Activated naive CD4-positive, alpha-beta T cell treated with anti-CD3 and anti-CD28 coated beads, Interleukin-2, amount 50 U/mL, for 72 hours (primary cell): ENCODE measurements at places on chromosomes 7 and 10. TPM values are rescaled to one million over a fixed set of nuclear protein-coding genes. Genes with fewer than 3 reads are reported as not detected.

DUSP5 gene
- 32.4 TPM for total RNA-seq

LEP gene
- total RNA-seq: not detected

TDRD1 gene
- 0.20 TPM for total RNA-seq

SYT15 gene
- 0.27 TPM for total RNA-seq

GRCh38 chr10:92517034-92517655, 56.7 kb downstream of the IDE start:
- peak; percentile 51 for DNase-seq

DNA sequence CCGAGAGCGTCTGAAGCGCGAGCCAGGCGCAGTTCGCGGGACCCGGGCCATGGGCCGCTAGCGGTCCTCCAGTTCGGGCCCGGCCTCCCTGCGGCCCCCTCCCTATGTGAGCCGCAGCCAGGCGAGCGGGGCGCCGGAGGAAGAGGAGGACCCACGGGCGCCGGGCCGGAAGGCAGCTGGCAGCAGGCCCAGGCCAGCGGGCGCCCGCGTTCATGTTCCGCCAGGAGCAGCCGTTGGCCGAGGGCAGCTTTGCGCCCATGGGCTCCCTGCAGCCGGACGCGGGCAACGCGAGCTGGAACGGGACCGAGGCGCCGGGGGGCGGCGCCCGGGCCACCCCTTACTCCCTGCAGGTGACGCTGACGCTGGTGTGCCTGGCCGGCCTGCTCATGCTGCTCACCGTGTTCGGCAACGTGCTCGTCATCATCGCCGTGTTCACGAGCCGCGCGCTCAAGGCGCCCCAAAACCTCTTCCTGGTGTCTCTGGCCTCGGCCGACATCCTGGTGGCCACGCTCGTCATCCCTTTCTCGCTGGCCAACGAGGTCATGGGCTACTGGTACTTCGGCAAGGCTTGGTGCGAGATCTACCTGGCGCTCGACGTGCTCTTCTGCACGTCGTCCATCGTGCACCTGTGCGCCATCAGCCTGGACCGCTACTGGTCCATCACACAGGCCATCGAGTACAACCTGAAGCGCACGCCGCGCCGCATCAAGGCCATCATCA, 1.1 kb downstream of the ADRA2A start:
- DNase-seq: peak; percentile 38

- no peak for DNase-seq
Measured at GRCh38 chr10:4677296-4678021, 148.5 kb upstream of the AKR1E2 start.

- no peak for DNase-seq
Measured at GRCh38 chr7:150629347-150629746, 2.8 kb downstream of the GIMAP6 start.

DNA sequence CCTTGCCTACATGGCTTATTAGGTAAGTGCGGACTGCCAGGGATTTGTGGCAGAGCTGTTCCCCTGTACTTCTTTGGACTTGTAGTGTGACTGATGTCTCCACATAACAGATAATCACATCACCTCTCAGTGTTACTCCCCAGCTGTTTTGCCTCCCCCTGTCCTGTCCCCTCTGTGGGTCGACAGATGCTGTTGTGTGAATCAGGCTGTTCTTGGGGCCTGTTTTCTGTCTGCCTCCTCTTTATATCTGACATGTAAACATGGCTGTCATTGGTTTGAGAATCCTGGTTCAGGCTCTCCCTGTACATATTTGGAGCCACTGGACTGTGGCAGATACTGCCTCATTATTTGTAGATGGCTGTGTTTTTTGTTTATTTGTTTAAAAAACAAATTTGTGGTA, 22.7 kb downstream of the CCNY start:
- no peak for DNase-seq

GRCh38 chr7:138460176-138460648, at the start of gene TRIM24:
Gene TRIM24, plus strand, starts transcription at chr7:138460259. Its CDS starts 290 bp downstream, at chr7:138460549.
- DNase-seq: peak; percentile 87

DNA sequence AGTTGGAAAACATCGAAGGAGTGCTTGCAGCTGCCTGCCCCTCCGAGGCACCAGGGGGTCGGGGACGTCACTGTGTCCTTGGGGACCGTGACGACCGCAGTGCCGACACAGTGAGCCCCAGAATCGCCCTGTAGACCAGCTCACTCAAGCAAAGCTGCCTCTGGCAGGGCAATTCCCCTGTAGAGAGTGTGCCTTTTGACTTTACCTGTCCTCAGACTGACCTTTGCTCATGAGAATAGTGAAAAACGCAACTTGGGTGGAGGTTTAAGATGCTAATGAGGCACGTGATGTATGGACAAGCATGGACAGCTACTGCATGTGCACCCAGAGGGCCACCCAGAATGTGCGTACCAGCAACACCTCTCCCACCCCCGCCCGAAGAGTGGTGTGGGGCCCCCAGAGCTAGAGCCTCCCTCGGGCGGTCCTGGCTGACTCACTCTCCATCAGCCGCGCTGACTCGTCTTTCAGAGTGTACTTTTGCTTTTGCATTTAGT, 271.9 kb downstream of the ADARB2 start:
- no peak for DNase-seq

DNA sequence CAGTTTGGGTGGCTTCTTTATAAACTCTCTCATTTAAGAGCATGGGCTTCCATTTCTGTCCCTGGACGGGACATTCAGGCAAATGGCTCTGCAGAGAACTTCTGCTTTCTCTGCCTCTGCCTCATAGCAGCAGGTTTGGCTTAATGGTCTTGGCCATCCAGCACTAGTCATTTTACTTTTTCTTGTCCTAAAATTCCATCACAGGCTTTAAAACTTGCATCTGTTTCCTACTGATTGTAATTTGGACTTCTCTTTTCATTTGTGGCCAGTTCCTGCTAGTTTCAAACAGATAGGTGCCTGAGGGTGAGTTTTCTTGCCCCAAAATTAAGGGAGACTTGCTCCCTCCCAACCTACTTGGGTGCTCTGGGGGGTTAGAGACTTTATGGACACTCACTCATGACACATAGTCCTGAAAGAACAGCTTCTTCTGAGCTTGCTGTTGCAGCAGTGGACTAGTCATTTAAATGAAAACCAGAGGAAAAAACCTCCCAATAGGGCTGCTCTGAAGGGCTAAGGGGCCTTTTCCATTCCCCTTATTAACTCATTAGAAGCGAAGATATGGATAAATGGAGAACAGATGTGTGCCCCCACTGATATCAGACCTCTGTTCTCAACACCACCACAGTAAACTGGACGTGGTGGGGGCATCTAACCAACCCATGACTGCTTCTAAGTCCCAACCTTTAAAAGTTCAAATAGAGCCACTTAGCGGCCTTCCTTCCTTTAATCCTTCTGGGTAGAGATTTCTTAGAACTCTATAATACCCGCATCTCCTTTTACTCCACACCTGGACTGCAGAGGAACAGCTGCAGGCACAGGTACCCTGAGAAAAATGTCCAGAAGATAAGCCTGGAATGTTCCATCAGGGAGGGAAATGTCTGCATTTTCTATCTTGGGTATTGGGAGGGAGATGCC, 38.8 kb downstream of the SVOPL start:
- DNase-seq: no peak

GRCh38 chr7:26898891-26899290, 34.5 kb upstream of the SKAP2 start:
- no peak for DNase-seq

- DNase-seq: peak; percentile 31
Measured at GRCh38 chr7:141074162-141074991, 513 bp downstream of the TMEM178B start.

GRCh38 chr10:24901686-24902399, 50.6 kb downstream of the PRTFDC1 start:
- no peak for DNase-seq

DNA sequence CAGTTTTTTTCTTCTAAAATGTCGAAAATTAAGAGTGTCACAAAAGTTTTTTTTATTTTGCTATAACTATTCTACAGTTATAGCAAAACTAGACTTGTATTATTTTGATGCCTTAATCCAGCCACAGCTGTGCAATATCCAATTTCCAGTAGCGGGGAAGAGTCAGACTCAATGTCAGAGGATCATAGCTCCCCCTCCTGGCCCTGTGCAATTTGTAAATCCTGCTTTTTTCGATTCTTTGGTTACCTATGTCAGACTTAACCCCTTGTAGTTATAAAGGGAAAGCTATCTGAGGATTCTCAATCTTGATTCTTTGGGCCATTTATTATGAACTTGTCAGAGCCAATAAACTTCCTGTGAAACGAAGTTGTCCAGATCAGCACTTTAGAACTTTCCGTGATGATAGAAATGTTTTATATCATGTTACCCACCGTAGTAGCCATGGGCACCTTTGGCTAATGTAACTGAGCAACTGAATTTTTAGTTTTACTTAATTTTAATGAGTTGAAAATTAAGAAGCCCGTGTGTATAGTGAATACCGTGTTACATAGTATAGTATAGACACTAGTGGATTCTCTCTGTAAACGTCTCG, 87.7 kb upstream of the PRKCQ start:
- peak; percentile 47 for DNase-seq

- no peak for DNase-seq
Measured at GRCh38 chr10:17200001-17200911, 1.2 kb downstream of the TRDMT1 start.

DNA sequence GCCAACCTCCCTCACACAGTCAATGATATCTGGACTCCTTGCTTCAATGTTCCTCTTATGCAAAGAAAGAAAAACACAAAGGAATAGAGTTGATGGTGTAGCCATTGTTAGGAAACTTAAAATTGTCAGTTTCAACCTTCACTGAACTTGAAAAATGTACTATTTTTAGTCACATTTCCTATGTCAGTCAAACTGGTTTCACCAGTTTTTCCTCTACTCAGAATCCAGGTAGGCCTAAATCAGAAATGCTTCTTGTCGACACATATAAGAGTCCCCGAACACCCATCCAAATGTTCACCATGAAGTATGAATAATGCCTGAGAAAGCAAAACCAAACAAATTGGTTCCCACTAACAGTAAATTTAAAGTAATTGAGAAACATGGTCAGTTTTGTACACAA, 42.4 kb upstream of the ZMYND11 start:
- DNase-seq: no peak

DNA sequence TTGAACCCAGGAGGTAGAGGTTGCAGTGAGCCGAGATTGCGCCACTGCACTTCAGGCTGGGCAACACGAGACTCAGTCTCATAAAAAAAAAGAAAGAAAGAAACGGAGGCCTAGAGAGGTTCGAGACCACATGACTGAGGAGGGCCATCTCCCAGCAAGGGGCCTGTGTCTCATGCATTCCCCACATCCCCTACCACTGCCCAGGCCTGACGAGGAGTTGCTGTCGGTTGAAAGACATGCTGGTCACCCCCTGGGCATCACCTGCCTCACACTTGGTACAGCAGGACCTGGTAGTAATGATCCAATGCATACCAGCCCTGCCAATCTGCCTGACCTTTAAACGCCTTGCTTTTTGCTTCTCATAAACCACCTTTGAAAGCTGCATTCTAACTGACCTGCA, 85.9 kb downstream of the DLG5 start:
- DNase-seq: no peak

- no peak for DNase-seq
Measured at GRCh38 chr7:112067200-112067599, 139.0 kb downstream of the DOCK4 start.

DNA sequence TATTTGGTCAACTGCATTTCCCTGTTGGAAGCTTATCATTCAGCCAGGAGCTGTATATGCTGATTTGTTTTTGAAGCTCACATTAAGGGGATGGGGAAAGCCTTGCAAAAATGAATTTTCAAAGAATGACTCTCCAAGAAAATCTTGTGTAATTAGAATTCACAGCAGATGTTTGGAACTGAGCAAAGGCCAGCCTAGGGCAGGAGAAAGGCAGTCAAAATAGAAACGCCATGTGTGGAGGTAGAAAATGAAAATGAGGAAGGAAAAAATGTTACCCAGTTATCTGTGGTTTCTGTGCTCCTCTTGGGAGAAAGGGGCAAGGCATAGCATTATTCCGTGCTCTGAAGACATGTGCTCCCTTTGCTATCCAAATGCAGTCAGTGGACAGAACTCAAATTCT, 93.5 kb downstream of the NRP1 start:
- DNase-seq: no peak

DNA sequence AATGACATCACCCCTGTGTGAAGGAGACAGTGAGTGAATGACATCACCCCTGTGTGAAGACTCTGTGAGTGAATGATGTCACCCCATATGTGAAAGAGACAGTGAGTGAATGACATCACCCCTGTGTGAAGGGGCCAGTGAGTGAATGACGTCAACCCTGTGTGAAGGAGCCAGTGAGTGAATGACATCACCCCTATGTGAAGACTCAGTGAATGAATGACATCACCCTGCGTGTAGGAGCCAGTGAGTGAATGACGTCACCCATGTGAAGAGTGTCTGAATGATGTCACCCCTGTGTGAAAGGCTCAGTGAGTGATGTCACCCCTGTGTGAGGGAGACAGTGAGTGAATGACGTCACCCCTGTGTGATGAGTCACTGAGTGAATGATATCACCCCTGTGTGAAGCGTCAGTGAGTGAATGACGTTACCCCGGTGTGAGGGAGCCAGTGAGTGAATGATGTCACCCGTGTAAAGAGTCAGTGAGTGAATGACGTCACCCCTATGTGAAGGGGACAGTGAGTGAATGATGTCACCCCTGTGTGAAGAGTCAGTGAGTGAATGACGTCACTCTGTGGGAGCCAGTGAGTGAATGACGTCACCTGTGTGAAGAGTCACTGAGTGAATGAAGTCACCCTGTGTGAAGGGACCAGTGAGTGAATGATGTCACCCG, 478.1 kb downstream of the PTPRN2 start:
- no peak for DNase-seq

GRCh38 chr7:33789871-33790630, 115.3 kb upstream of the BMPER start:
- no peak for DNase-seq

- no peak for DNase-seq
Measured at GRCh38 chr7:151686826-151687225, 167.1 kb upstream of the RHEB start.

- DNase-seq: no peak
Measured at GRCh38 chr10:116088985-116089384, 184.0 kb downstream of the GFRA1 start.

- DNase-seq: no peak
Measured at GRCh38 chr10:51832652-51833383, 133.4 kb upstream of the CSTF2T start.

GRCh38 chr7:34949361-34949760, 87.9 kb downstream of the DPY19L1 start:
- no peak for DNase-seq

GRCh38 chr10:96610817-96611216, 24.0 kb upstream of the TM9SF3 start:
- no peak for DNase-seq

- no peak for DNase-seq
Measured at GRCh38 chr7:44400033-44400511, 74.7 kb upstream of the CAMK2B start.

- DNase-seq: no peak
Measured at GRCh38 chr10:35824704-35825103, 182.6 kb upstream of the FZD8 start.

- no peak for DNase-seq
Measured at GRCh38 chr10:129900825-129901224, 63.2 kb downstream of the EBF3 start.

DNA sequence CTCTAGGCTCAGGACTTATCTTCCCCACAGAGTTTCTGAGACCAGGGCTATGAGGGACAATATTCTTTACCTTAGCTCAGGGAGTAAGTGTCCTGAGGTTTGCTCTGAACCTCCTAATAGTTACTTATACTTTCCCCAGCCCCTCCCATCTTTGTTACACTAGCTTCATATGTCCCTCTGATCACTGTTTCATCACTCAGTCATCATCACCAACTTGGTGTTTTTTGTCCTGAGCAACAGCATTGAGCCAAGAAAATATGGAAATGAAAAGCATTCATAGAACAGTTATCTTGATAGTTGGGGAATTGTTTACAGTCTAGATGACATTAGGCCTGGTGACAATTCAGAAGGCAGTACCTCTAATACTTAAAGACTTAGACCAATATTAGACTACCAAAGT, at the start of gene PRSS37:
PRSS37 (minus strand) TSS at position 101 of the 400 bp plus-strand sequence. CDS start 436 bp downstream, outside the sequence.
- no peak for DNase-seq
